ENCODE measurements at places on chromosomes 7 and 10.
A peak's percentile ranks its signal among the peaks of the same experiment; 100 is the strongest.

DNA sequence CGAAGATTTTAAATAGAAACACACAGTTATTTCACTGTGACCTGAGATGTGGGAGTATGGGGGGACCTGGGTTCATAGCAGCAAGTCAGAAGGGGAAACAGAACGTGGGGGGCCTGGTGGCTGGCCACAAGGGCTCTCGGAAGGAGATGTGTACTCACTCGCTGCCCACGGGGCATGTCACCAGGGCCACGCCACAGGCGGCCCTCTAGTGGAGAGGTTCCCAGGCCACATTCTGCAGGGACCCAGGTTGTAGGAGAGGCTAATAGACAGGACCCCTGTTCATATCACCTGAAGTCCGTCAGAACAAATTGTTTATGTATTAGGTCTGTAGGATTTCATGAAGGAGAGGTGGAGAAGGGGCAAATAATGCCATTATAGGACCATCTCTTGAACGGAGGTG, 25.1 kb upstream of the SVOPL start:
- H3K27ac ChIP-seq = no peak overlapping the region
- H3K4me1 ChIP-seq = no peaks in the 10 kb centered on the region
- H3K36me3 ChIP-seq = no peaks in the 10 kb centered on the region
- no peak for DNase-seq
- H3K27me3 ChIP-seq = peaks cover 2% of the 10 kb centered on the region
- H3K4me3 ChIP-seq = no peak overlapping the region

- no peaks in the 10 kb centered on the region for H3K36me3 ChIP-seq
- DNase-seq = no peak
- H3K4me3 ChIP-seq = no peak overlapping the region
- H3K27ac ChIP-seq = no peak overlapping the region
- no peaks in the 10 kb centered on the region for H3K27me3 ChIP-seq
- H3K4me1 ChIP-seq = no peaks in the 10 kb centered on the region
These were observed 986.4 kb downstream of the REEP3 start for GRCh38 chr10:64507651-64508028.

GRCh38 chr7:44235582-44236332, 35.0 kb downstream of the YKT6 start:
- no peak overlapping the region for H3K27ac ChIP-seq
- no peak overlapping the region for H3K4me3 ChIP-seq
- no peak for DNase-seq
- peaks cover 3% of the 10 kb centered on the region for H3K4me1 ChIP-seq
- no peaks in the 10 kb centered on the region for H3K36me3 ChIP-seq

DNA sequence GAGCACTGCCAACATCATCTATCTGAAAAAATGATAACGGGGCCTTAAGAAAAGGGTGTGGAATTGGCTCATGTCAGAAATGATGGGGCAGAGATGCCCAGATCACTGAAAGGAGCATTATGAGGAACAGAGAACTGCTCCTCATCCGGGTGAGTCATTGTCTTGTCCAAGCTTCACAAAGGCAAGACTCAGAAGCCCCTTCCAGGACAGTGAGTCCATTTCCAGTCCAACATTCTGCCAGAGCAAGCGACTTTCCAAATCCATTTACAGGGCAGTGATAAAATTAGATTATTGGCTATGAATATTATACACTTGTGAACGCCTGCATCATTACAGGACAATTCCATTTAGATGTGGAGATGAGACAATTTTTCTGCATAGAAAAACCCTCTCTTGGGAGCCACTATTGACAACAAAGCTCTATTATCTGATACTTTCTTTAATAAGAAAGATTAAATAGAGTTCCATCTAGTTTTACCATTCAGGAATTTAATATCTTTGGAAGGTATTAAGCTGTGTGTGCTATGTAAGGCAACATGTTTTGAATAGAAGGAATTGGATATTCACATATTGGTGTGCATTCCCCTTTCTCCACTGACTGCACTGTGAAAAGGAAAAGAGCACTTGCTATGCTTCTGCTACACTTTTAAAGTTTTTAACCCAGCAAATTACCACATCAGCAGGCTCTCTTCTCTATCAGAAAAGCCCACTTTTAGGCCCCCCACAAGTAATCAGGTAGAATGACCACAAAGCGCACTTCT, 159.6 kb downstream of the NRP1 start:
- no peaks in the 10 kb centered on the region for H3K4me1 ChIP-seq
- no peak overlapping the region for H3K4me3 ChIP-seq
- H3K27ac ChIP-seq = no peak overlapping the region
- peaks cover 19% of the 10 kb centered on the region for H3K27me3 ChIP-seq

DNA sequence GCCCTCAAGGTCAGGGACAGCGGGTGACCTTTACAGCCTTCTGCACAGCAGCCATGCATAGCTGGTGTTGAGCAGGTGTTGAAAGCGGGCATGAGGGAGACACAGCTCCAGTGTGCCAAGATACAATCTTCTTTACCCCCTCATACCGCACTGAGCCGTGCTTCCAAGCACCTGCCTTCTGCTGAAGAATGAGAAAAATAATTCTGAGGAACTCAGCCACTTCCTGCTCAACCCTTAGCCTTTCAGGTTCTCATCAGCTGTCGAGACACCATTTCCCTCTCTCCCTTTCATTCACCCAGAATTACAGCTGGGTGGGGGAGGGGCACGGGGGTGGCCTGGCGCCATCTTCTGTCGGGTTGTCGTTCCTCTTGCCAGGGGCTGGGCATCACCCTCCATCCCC, 58.6 kb downstream of the COL13A1 start:
- no peaks in the 10 kb centered on the region for H3K4me1 ChIP-seq
- no peak overlapping the region for H3K4me3 ChIP-seq
- H3K27ac ChIP-seq = no peak overlapping the region
- no peaks in the 10 kb centered on the region for H3K36me3 ChIP-seq
- DNase-seq = no peak

DNA sequence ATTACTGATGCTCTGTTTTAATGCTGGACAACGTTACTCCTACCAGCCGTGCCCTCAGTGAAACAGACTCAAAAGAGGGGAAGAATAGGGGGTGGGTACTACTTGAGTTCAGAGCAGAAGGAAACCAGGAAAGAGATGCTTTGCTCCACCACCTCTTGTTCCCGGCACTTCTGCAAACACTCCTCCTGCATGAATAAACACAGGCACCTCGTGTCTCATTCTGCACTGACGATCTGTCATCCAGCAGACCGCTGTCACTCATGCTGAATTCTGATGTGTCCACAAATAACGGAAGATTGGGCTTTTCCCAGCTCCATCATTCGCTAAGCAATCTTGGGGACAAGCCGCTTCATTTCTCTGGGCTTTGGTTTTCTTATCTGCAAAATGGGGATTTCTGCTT, 26.7 kb downstream of the YWHAG start:
- peaks cover 22% of the 10 kb centered on the region for H3K36me3 ChIP-seq
- H3K27me3 ChIP-seq = no peaks in the 10 kb centered on the region
- H3K4me1 ChIP-seq = peaks cover 37% of the 10 kb centered on the region
- no peak for DNase-seq
- no peak overlapping the region for H3K4me3 ChIP-seq

DNA sequence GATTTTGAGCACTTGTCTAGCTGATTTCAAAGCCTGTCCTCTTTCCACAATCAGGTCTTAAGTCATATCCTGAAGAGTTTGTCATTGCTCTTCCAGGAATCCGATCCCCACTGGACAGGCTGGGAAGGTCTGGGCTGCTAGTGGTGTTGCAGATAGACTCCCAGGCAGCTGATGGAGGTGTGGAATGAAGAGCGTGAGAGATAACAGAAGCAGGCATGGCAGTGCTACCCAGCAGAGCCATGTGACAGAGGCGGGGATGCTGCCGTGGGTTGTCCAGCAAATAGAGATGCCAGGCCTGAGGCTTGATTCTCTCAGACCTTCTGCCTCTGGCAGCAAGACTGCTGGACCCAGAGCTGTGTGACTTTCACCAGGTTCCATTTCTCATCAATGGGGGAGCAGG, 116.5 kb upstream of the EEPD1 start:
- no peaks in the 10 kb centered on the region for H3K4me1 ChIP-seq
- H3K27me3 ChIP-seq = peaks cover 25% of the 10 kb centered on the region
- H3K27ac ChIP-seq = no peak overlapping the region
- DNase-seq = no peak
- H3K36me3 ChIP-seq = no peaks in the 10 kb centered on the region

DNA sequence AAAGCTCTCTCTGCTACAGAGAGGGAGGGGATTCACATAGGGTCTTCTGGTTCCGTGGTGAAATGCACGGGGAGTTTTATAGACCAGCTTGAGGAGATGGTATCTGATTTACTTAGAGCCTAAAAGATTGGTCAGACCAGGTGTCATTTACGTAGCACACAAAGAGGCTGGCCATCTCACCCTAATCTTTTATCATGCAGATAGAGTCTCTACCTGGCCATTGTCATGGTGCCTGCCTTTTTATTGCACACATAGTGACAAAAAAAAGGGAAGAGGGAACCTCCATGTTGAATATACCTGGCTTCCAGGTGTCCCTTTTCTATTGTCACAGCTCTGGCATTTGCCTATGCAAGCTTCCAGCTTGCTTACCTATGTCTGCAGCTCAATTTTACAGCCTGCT, 1456.1 kb downstream of the GATA3 start:
- H3K4me1 ChIP-seq = no peaks in the 10 kb centered on the region
- H3K36me3 ChIP-seq = no peaks in the 10 kb centered on the region
- H3K27me3 ChIP-seq = no peaks in the 10 kb centered on the region
- H3K27ac ChIP-seq = no peak overlapping the region
- H3K4me3 ChIP-seq = no peak overlapping the region

- no peaks in the 10 kb centered on the region for H3K36me3 ChIP-seq
- H3K27ac ChIP-seq = no peak overlapping the region
- peaks cover 14% of the 10 kb centered on the region for H3K27me3 ChIP-seq
- no peak overlapping the region for H3K4me3 ChIP-seq
These were observed 43.7 kb upstream of the INSIG1 start for GRCh38 chr7:155254018-155254417.

DNA sequence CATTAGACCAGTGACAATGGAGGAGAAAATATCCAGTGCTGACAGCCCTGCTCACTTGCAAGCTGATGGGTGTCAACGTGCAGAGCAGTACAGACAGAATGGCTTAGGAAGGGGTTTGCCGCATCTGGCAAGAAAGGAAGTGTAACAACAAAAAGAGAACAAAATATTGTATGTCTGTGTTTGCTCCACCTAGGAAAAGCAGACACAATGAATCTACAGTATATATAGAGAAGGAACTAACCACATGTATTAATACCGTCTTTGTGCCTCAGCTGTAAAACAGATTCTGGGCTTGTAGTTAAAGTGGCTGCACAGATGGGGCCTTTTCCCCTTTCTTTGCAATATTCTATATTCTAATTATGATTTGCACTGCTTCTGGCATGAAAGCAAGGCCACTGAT, 281.1 kb upstream of the MEOX2 start:
- no peaks in the 10 kb centered on the region for H3K27me3 ChIP-seq
- DNase-seq = no peak
- H3K4me3 ChIP-seq = no peak overlapping the region
- no peaks in the 10 kb centered on the region for H3K4me1 ChIP-seq
- H3K36me3 ChIP-seq = no peaks in the 10 kb centered on the region

- H3K36me3 ChIP-seq = no peaks in the 10 kb centered on the region
- no peak overlapping the region for H3K4me3 ChIP-seq
- no peak for DNase-seq
- H3K4me1 ChIP-seq = peaks cover 18% of the 10 kb centered on the region
- no peaks in the 10 kb centered on the region for H3K27me3 ChIP-seq
These were observed 77.5 kb upstream of the STEAP1B start for GRCh38 chr7:22577470-22578001.

GRCh38 chr7:137563981-137564380, 220.4 kb upstream of the PTN start:
- no peak overlapping the region for H3K4me3 ChIP-seq
- H3K27me3 ChIP-seq = peaks cover 1% of the 10 kb centered on the region
- no peak for DNase-seq
- no peak overlapping the region for H3K27ac ChIP-seq
- H3K36me3 ChIP-seq = no peaks in the 10 kb centered on the region

DNA sequence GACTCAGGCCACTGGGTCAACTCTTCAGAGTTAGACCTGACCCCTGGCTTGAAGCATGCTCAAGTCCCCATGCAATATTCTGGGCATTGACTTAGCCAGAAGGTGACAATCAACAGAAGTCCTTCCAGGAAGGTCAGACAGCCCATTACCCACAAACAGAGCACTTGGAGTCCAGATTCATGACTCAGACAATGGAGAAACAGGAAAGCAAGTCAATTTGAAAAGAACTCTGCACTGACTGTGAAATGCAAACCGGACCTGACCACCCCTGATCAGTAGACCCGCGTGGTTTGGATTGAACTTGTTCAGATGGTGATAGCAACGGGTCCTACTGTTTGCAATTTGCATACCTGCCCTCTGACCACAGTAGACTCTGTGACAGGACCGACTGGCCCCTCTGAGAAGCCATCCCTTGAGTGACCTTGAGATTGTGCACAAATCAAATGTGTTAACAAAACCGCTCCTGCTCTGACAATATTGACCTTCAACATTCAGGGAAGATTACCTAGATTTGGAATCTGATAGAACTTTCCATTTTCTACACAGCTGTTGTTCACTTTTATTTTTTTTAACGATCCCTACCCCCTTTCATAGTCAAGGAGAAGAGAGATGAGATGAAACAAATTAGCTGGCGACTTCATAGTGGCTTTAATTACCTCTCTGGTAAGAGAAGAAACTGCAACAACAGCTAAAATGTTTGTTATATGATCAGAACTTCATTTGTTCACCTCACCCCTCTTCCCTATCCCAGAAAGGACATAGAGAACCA, 138.7 kb downstream of the NRP1 start:
- no peak overlapping the region for H3K4me3 ChIP-seq
- H3K27ac ChIP-seq = no peak overlapping the region

- H3K36me3 ChIP-seq = peaks cover 3% of the 10 kb centered on the region
- peak overlapping the region; percentile 88 for H3K4me3 ChIP-seq
- peak; percentile 65 for DNase-seq
- no peaks in the 10 kb centered on the region for H3K27me3 ChIP-seq
- H3K4me1 ChIP-seq = peaks cover 53% of the 10 kb centered on the region
These were observed 7.3 kb downstream of the NCOA4 start for GRCh38 chr10:46022978-46023702.

DNA sequence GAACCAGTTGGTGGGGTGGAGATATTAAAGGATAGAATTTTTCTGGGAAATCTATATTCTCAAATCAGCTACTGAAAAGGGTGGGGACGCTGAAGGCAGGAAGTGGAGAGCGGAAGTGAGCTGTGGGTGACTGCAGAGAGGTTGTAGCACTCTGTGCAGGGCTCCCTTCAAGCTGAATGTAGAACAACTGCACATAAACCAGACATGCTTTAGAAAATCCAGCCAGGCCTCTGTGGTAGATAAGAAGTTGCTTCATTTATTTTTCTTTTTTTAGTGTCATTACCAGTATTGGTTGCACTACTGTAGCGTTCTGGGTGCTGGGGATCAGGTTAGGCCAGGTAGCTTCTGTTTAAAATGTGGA, 127.8 kb downstream of the CELF2 start:
- no peak for DNase-seq
- H3K4me1 ChIP-seq = peaks cover 69% of the 10 kb centered on the region
- no peaks in the 10 kb centered on the region for H3K27me3 ChIP-seq
- H3K27ac ChIP-seq = peak overlapping the region; percentile 90
- peak overlapping the region; percentile 72 for H3K4me3 ChIP-seq
- H3K36me3 ChIP-seq = no peaks in the 10 kb centered on the region
